Hepatocyte (in vitro differentiated cells): ENCODE measurements at places on chromosomes 6 and 20. TPM values are rescaled to one million over a fixed set of nuclear protein-coding genes. Genes with fewer than 3 reads are reported as not detected.
A peak's percentile ranks its signal among the peaks of the same experiment; 100 is the strongest.

BPI gene
- 0.63 TPM in 1 of 2 replicates, not detected in the other for total RNA-seq

FIG4 gene
- 10.9 and 16.5 TPM in 2 replicates for total RNA-seq

IFT52 gene
- total RNA-seq = 38.2 and 39.8 TPM in 2 replicates

DNA sequence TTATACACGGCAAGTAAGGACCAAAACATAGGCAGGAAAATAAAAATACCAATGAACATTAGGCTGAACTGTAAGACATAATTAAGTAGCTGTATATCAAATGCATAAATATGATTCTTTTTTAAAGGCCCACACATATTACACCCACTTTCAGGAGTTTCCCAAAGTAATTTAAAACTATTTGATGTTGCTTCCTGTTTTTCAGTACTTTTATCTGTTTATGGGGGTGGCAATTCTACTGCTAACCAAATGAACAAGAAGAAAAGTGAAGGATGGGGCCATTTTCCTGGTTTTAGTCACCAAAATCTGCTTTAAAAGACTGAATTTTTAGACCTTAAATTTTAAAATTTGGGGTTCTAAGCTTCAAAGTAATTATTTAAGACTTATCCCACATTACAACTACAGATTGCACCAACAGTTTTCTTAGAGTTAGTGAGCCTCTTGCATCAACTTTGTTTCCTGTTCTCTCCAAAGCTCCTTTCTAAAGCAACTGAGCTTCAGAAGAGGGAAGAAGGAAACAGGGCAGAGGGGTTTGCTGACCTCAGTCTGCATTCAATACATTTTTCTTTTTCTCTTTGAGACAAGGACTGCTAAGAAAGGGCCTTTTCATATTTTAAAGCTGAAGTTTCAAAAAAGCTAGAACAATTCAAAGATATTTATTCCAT lies 191.0 kb downstream of the BACH2 start:
- DNase-seq = no peak

- DNase-seq = peak; percentile 13
Measured at GRCh38 chr6:30447237-30447636, 42.1 kb upstream of the HLA-E start.

DNA sequence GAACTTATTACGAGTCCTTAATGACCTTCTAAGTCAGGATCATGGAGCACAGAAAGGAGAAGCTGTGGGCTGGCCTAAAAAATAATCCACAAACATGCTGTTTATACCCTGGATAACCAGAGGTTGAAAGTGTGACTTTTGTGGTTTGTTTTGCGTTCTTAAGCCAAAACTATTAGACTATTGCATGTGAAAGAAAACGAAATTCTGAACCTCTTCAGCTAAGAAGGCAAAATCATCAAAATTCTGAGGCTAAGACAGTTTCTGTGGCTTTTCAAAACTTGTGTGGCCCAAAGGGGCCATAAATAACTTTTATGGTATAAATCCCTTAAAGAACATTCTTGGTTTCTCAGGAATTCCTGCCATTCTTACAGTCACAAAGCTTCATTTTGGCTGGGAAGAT lies 251.0 kb downstream of the UST start:
- DNase-seq = peak; percentile 10

GRCh38 chr20:21767739-21768223 lies 62.3 kb downstream of the PAX1 start:
- peak; percentile 73 for DNase-seq

GRCh38 chr6:161255518-161255917 lies 18.3 kb downstream of the AGPAT4 start:
- DNase-seq = no peak

GRCh38 chr20:59159493-59160376 lies 3.9 kb upstream of the ZNF831 start:
- DNase-seq = no peak
